ENCODE measurements at places on chromosomes 1 and 21.

- DNase-seq: peak; percentile 47
These were observed 11.4 kb downstream of the SMYD2 start for GRCh38 chr1:214292322-214292721.

DNA sequence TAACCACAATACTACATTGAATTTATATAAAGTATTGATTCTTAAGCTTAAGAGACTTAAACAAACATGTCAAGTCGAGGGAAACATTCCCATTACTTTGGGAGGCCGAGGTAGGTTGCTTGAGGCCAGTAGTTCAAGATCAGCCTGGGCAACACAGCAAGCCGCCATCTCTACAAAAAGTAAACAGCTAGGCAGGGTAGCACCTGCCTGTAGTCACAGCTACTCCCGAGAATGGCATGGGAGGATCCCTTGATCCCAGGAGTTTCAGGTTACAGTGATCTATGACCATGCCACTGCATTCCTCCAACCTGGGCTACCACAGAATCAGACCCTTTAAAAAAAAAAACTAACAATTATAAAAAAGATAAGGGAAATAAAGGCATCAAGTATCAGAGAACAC lies 50.4 kb downstream of the EIF4G3 start:
- no peak for DNase-seq

DNA sequence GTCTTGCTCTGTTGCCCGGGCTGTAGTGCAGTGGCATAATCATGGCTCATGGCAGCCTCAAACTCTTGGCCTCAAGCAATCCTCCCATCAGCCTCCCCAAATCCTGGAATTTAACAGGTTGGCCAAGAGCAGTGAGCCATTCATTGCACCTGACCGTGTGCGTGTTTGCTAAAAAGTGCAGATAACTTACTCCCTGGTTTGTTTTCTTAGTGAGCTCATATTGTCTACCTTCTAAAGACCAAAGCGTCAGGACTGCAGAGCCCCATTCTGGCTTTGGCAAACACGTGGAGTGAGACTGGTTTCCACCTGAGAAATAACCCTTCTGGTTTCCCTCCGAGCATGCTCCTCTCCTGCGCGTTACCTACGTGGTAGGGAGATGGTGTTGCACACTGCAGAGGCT lies 32.2 kb upstream of the CA6 start:
- DNase-seq: no peak

- DNase-seq: no peak
These were observed 45.0 kb upstream of the ETS2 start for GRCh38 chr21:38760762-38761155.

GRCh38 chr21:36097427-36098181 lies 27.8 kb downstream of the CBR1 start:
- DNase-seq: no peak

DNA sequence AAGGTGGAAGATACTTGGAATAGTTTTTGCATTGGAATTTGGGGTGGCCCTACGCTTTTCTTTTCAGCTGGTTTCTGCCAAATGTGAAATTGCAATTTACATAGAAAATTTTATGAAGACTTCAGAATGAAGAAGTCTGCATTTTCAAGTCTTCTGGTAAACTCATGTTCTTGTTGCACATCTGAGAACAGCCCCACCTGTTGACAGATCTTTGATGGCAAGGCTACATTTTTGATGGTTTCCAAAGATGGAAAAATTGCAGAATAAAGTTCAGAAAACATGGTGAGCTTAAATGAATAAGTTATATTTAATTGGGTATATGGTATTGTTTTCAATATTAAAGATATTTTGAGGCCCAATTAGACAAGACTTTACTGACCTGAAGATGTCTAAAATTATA lies 25.4 kb downstream of the OLFM3 start:
- peak; percentile 2 for DNase-seq

GRCh38 chr1:93625582-93626327 lies 55.9 kb downstream of the BCAR3 start:
- peak; percentile 97 for DNase-seq

DNA sequence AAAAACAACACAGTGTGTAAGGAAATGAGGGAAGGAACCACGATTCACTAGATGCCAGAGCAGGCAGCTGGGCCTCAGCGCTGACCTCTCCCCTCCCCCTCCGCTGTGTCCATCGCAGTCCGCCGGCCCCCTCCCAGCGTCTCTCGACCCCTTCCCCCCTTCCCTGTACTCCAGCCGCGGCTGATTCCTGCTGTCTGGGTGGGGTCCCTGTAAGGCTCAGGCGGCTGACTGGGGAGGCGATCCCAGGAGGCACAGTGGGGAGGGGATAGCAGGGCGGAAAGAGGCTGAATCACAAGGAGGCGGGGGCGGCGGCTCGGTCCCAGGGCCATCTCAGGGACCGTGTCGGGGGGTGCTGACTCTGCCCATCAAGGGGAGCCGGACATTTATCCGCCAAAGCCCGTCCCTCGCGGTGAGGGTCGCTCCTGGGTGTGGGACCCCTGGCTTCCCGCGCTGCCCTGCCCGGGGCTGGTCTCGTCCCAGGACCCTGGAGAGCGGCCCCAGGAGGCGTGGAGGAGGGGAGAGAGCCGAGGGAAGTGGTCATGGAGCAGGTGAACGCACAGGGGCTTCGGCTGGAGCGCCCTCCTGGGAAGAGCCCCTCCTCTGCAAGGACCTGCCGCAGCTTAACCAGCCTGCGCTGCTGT lies 241.9 kb downstream of the PTPRU start:
- no peak for DNase-seq

DNA sequence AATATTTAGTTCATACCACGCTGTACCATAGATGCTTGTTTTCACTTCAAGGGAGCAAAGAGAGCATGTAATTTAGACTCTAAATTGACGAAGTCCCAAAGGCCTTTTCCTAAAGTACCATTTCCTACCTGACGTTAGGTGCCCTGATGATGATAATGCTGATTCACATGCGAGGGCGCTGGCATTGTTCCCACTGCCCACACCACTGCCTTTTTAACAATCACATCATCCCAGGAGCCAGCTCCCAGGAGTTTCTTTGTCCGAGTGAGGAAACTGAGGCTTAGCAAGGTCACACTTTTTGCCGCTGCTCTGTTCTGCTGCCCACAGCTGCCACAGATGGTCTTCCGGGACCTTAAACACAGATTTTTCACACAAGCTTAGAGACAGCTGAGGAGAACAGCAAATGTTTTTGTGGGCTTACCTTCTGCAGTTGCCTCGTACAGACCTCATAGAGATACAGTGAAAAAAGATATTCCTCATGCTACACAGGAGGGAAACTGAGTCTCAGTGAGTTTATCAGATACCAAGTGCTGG lies 69.4 kb downstream of the EVA1C start:
- DNase-seq: no peak

- DNase-seq: no peak
These were observed 12.5 kb downstream of the NFIA start for GRCh38 chr1:61094677-61095469.

DNA sequence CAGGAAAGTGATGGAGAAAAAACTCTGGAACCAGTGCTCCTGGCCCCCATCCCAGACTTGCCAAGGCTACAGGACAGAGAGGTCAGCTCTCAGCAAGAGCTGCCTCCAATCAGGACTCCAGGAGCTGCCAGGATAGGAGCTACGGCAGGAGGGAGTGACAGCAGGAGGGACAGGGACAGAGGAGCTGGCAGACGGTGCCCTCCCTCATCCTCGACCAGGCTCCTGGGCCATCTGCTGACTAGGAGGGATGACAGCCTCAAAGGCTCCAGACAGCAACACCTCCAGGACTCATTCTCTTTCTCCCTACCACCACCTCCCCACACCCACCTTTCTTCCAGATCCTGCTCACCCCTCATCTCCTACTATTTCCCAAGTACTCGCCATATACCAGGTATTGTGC lies 22.7 kb downstream of the DLGAP3 start:
- no peak for DNase-seq

DNA sequence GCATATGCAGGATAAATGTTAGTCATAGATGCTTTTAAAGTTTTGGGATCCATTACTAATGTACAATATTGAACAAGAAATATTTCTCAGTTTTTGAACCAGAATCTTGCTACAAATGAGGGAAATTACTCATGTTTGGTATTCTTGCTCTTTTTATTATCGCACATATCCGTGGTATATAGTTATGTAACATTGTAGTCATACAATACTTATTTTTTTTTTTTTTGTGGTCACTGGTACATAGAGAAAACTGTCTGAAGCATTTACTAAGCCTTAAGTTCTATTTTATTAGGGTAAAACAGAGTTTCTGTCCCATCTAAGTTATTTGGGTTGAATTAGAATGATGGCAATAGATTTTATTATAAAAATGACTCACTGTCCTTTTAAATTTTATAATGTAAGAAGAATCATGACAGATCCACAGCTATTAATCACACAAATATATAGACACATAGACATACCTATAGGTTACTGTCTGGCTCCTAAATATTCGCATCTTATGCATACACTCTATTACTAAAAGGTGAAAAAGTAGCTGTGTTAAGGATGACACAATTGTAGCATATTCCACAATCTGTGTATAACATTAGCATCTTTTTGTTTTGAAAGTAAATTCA lies 18.0 kb upstream of the PRKAA2 start:
- DNase-seq: no peak

GRCh38 chr21:38525454-38525853 lies 27.2 kb upstream of the ERG start:
- DNase-seq: no peak

DNA sequence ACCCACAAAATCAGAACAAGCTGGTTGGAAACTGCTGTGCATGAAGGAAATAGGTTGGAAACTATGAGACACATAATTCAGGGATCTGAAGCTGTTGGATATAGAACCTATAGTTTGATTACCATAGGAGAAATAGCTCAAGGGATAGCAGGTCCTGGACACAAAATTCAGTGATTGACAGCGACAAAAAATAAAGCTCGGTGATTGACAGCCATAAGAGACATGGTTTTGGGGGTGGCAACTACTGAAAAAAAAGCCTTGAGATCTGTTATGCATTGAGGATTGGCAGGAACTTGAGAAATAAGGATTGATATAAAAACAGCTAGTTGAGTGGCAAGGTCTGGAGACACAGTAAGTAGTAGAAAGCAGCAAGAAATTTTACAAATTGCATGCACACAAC lies at the start of gene KRTAP25-1:
Gene KRTAP25-1 (minus strand): TSS at position 300 of the 400 bp plus-strand sequence. CDS start 24 bp downstream, at position 276.
- DNase-seq: no peak

- no peak for DNase-seq
These were observed 448 bp upstream of the OBSCN start for GRCh38 chr1:228207381-228207810.

GRCh38 chr1:192475329-192475728 lies 100.2 kb upstream of the RGS1 start:
- DNase-seq: no peak

GRCh38 chr1:61083807-61084440 lies 1.6 kb downstream of the NFIA start:
- no peak for DNase-seq

GRCh38 chr1:110436635-110437034 lies 14.3 kb upstream of the PROK1 start:
- DNase-seq: no peak

GRCh38 chr1:8633741-8634501 lies 183.5 kb downstream of the RERE start:
- DNase-seq: no peak

GRCh38 chr21:32099812-32100416 lies 178.9 kb downstream of the MIS18A start:
- no peak for DNase-seq

- DNase-seq: no peak
These were observed 121.3 kb downstream of the CACNA1E start for GRCh38 chr1:181604482-181605249.

DNA sequence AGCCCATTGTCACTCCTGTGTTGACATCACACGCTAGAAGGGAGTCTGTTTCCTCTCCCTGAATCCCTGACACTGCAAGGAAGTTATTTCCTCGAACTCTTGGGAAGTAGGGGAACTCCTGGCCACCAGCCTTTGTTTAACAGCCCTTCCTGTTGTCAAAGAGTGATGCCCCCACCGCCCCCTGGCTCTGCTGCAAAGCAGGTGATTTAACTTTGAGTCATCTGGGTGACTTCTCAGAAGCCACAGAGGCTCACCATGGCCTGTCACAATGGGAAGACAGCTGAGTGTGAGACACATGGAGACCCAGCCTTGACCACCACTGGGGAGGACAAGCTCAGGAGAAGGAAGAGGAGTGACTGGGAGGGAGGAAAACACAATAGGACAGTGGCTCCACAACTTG lies 182.8 kb downstream of the PSMG1 start:
- no peak for DNase-seq

- no peak for DNase-seq
These were observed 37.5 kb downstream of the SPTA1 start for GRCh38 chr1:158649052-158649451.

- DNase-seq: no peak
These were observed 138.0 kb upstream of the SOD1 start for GRCh38 chr21:31521515-31521914.

DNA sequence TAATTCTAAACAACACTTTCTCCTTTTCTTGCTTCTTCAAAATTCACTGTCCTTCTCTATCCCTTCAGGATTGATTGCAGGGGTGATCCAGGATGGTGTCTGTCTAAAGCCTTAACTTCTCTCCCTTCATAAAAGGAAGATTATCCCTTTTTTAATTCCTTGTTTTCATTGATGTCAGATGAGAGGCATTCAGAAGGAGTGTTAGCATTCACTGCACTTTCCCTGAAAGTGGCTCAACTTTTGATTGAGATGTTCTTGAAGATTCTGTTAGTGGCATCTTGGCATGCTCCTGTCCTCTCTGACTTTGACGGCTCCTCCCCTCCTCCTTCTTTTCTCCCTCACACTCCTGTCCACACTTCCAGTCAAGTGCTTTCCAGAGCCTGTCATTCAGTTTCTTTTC lies 71.6 kb downstream of the ST6GALNAC3 start:
- no peak for DNase-seq

DNA sequence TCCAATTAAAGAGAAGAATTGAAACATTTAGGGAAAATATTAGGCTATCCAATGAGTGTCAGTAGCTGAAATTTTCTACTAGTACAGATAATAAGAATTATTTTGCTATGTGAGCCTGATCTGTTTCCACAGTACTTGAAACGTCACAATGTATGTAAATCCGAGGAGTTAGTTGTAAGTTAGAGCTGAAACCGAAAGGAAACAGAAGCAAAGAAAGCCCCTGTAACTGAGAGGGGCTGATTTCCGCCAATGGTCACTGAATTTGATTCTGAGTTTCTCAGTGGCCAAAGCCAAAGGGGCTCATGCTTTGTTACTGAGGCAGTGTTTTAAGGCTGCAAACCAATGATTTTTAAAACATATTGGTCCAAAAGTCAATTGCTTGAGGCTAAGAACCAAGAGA lies 168.3 kb upstream of the DUSP10 start:
- DNase-seq: no peak

DNA sequence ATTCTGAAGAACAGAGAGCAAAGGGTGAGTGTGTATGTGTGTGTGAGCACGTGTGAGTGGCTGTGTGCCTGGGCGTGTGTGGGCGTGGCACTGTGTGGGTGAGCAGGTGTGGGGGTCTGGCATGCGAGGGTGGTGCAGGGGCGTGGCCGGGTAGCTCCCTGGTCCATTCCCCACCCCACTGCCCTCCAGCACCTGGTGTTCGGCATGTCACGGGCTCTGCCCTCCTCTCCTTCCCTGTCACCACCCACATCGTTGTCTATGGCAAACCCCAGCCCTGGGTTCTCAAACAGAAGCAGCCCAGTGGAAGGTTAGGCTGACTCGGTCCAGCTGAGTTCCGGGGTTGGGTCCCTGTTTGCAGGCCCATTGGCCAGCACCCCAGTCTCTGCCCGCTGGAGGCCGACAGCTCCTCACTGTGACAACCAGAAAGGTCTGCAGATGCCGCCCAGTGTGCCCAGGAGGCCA lies 39.8 kb downstream of the UBE2G2 start:
- no peak for DNase-seq

GRCh38 chr1:209367061-209367772 lies 216.3 kb upstream of the CAMK1G start:
- DNase-seq: peak; percentile 69

All from fibroblast of mammary gland (primary cell).